Amygdala (tissue), 56 donors: ENCODE measurements at places on chromosomes 13 and 19.

DNA sequence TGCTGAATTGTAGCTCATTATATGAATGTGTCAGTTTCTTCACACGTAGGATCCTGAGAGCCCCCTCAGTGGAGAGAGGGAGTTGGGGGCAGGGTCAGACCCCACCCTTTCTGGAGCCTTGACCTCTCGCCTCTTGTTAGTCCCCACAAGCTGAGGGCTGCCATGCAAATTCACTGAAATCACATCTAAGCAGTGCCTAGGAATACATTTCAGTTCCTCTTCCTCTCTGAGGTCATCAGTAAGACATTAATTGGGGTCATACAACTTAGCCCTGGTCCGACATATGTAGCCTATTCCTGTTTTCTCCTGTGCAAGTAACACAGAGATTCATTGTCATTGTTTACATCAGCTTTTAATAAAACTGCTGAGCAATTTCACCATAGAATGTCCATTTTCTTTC is 30.0 kb downstream of the MYO9B start:
- no peak for DNase-seq

GRCh38 chr13:49844181-49844580 is 51.7 kb upstream of the KPNA3 start:
- no peak for DNase-seq

- DNase-seq: no peak
Measured at GRCh38 chr19:43779147-43779819, 1.5 kb downstream of the KCNN4 start.

- no peak for DNase-seq
Measured at GRCh38 chr19:28966737-28967399, 246.1 kb downstream of the UQCRFS1 start.

DNA sequence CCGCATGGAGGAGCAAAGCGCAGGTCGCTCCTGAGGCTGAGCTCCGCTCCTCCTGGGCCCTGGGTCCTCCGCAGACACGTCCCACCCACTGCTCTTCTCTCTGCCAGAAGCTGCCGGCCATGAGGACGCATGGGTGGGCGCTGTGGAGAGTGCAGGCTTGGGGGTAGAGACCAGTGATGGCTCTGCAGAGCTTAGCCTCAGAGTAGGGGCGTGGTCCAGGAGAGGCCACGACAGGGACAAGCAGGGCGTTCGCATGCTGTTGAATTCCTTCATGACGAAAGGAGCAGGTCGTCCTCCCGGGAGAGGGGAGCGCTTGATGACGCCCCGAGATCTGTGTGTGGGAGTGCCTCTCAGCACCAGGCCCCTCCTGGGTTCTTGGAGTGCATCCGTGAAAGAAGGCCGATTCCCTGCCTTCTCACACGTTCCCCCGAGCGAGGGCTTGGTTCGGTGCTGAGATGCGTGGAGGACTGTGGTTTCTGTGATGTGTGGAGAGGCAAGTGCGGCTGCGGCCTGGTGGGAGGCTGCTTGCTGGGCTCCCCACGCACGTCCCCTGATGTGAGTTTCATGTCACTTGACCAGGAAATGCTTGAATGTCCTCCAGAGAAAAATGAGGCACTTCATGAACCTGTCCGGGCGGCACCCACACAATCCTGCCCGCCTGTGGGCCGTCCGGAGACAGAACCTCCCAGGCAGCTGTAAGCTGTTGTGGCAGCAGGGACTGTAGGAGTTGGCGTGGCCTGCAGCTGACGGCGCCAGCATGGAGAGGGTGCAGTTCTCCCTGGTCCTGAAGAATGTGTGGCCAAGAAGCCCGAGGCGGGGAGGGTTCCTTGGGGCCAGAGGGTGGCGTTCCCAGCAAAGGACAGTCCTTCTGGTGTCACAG is 4.5 kb downstream of the SF3A2 start:
- no peak for DNase-seq

- DNase-seq: no peak
Measured at GRCh38 chr19:6739390-6739882, at the start of gene TRIP10. TRIP10 (plus strand) TSS chr19:6739680; CDS start chr19:6739762, 82 bp downstream.

DNA sequence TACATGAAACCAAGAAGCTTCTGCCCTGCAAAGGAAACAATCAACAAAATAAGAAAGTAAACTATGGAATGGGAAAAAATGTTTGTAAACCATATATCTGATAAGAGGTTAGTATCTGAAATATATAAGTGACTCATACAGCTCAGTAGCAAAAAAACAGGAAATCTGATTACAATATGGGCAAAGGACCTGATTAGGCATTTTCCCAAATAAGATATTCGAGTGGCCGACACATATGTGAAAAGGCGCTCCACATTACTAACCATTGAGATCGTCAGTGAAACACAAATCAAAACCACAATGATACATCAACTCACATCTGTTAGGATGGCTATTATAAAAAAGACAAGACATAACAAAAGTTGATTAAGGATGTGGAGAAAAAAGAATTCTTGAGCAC is 2818.6 kb upstream of the PCDH20 start:
- DNase-seq: no peak

GRCh38 chr13:21481359-21481758 is 22.3 kb upstream of the ZDHHC20 start:
- no peak for DNase-seq

DNA sequence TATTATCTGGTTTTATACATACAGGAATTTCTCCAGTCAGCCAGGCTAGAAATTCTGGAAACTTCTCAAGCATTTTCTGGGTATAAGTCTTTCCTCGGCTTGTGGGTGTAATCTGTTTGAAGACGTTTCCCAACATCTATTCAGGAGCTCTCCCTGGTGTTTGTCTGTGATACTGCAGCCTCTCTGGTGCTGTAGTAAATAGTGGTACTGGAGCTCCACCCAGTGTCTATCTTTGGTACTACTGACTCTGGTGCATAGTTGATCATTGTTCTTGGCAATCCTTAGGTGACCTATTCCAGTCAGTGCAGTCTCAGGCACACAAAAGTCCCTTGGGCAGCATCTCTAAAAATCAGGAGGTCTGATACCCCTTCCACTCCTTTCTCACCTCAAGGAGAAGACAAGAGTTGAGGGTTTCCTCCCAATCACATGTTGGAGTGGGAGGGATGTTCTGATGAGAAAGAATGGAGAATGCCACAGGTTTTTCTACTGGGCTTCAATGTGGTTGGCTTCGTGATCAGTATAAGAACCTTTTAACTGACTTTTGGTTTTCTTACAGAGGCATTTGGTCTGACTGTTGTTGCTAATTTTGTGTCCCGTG is 115.5 kb downstream of the CYSLTR2 start:
- no peak for DNase-seq

- DNase-seq: no peak
Measured at GRCh38 chr19:3284759-3285646, 60.5 kb downstream of the CELF5 start.
